ENCODE measurements at places on chromosomes 11 and 22.

GRCh38 chr22:49523374-49524008, 304.2 kb downstream of the BRD1 start:
- DNase-seq = peak; percentile 30

DNA sequence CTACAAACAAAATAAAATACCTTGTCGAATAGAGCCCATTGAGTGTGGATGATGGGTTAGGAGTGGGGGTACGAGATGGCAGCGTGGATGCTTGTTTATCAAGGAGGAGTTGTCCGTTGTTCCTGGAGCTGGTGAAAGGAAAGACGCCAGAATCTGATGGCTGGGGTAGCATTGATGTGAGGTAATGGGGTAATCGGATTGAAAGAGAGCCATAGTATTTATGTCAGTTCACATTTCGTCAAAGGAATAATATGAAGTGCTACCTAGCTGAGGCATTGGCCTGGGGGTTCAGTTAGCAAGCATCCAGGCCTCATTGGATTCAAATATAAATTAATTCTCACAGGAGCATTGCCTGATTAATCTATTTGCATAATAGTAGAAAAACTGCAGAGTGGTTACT, 16.9 kb upstream of the DBX1 start:
- DNase-seq = no peak

DNA sequence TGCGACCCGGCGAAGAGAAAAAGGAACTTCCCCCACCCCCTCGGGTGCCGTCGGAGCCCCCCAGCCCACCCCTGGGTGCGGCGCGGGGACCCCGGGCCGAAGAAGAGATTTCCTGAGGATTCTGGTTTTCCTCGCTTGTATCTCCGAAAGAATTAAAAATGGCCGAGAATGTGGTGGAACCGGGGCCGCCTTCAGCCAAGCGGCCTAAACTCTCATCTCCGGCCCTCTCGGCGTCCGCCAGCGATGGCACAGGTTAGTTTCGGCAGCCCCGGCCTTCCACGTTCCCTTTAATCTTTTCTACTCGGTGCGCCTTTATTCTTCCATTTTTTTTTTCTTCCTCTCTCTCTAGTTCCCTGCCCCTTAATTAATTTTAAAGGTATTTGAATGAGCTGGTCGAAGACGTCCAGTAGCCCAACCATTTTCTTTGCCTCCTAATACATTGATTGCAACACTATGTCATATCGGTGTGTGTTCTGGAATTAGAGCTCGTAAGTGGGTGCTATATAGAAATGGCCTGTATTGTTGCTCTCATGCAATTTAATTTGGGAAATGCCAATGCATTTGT, 537 bp downstream of the EP300 start:
- peak; percentile 51 for DNase-seq

- no peak for DNase-seq
Observed at GRCh38 chr11:15886866-15887265, 469.5 kb downstream of the SOX6 start.

- no peak for DNase-seq
Observed at GRCh38 chr22:25482868-25483639, 81.4 kb upstream of the GRK3 start.

GRCh38 chr11:112322173-112322790, 61.6 kb upstream of the PLET1 start:
- DNase-seq = no peak

DNA sequence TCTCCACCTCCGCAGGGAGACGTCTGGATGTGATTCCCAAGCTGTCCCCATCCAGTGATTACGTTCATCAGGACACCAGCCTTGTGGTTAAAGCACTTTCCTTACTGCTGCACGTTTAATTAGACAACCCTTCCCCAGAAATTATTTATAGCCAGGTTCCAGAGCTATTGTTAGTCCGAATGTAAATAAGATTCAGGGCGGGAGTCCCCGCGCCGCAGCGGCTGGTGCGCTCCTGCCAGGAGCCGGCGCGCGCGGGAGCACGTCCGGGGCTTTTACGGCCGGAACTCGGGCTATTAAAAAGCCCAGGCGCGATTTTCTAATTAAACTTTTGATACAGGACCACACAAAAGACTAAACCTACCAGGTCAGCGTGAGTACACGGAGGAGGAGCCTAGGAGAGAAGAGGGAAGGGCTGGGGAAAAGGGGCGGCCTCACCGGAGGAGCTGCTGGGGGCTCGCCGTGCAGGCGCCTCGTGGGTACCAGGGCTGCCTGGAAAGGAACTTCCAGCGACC, 538.3 kb downstream of the OPCML start:
- DNase-seq = no peak

DNA sequence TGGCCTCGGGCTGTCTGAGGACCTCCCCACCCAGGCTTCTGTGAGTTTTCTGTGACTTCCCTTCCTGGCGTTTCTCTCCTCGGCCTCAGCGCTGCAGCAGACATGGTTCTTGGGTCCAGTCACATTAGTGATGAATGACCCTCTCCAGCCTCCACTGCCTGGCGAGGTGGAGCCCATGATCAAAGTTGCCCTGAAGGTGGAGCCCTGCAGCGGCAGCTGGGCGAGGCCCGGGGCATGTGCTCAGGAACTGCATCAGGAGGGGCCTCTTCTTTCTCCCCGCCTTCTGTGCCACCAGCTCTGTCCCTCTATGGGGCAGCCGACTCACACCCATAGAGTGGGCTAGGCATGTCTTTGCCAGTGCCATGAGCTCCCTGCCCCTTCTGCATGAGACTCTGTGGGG, 1079.7 kb downstream of the TBC1D22A start:
- no peak for DNase-seq

- DNase-seq = no peak
Observed at GRCh38 chr11:126815111-126815510, 185.5 kb downstream of the KIRREL3 start.

GRCh38 chr11:37916331-37916730, 1318.3 kb upstream of the RAG2 start:
- no peak for DNase-seq

DNA sequence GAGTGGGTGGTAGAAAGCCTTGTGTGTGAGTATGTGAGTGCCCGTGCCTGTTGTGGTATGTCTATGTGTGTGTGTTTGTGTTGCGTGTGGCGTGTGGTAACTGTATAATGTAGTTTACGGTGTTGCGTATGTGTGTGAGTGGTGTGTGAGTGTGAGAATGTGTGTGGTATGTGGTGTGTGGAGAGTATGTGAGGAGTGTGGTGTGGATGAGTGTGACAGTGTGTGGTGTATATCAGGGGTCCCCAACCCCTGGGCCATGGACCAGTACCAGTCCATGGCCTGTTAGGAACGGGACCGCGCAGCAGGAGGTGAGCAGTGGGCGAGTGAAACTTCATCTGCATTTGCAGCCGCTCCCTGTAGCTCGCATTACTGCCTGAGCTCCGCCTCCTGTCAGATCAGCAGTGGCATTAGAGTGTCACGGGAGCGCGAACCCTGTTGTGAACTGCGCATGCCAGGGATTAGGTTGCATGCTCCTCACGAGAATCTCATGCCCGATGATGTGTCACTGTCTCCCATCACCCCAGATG, 5.7 kb downstream of the UPK3A start:
- no peak for DNase-seq

GRCh38 chr22:17631076-17631565, 2.6 kb upstream of the ATP6V1E1 start:
- DNase-seq = no peak

- no peak for DNase-seq
Observed at GRCh38 chr22:22716136-22716665, 71.8 kb downstream of the GGTLC2 start.
